ENCODE measurements at places on chromosomes 12 and 14.

DNA sequence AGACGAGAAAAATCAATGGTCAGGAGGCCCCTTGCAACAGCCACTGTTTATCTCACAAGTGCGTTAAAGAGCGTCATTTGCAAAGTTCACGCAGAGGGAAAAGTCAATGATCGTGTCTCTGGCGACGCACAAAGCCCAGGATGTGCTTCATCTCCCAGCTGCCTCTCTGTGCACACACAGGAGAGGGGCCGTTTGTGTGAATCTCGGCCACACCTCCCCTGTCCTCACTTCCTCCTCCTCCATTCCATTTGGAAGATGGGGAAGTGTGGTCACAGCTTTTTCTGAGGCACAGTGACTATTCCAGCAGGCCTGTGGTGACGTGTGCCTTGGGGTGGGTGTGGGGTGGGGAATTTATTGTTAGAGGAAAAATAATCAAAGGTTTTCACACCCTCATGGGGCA lies 90.4 kb downstream of the RBM19 start:
- no peak for DNase-seq

GRCh38 chr12:12817616-12818015 lies 4.5 kb downstream of the DDX47 start:
- DNase-seq: no peak

DNA sequence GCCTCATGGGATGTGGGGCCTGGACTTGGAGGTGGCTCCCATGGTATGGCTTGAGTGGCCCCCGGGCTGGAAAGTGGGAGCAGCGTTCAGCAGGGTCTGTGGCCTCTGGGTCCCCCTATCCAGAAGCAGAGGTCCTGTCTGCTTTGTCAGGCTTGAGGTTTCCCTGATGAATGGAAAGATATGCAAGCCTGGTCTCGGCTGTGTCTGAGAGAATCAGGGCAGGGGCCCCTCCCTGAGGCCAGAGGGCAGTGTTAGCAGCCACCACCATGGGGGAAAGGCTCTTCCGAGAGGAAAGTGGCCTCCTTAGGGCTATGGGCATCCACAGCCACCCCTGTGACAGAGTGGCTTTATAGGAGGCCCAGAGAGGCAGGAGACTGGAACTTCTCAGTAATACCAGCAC lies 128.2 kb downstream of the VRK1 start:
- no peak for DNase-seq

DNA sequence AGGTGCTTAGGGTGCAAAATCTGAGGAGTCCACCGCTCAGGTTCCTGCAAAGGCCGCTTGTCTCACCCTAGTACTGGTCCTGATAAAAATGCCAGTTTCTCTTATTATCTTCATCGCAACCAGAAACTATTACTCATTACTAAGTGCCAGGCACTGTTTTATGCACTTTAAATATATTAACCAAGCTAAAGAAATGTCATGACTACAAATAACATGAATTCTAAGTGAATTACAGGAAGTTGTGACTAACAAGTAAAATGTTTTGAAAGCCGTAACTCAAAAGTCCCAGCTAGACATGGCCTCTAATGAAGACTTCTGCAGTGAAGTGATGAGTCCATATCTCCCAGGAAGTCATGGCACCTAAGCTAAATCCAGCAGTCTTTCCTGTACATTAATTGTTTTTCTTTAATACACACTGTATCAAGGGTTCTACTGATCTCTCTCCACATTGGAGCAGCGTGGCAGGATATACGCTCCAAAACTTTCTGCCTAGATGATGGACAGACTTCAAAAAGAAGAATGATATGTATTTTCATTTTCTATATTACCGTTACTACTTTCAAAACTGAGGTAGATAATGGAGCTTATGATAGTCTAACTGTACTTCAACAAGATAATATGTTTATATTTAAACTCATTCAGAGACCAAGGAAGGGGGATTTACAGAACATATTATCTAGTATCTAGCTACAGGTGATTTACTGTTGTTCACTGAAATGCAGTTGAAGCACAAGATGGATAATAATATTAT lies 117.3 kb upstream of the ARID2 start:
- DNase-seq: no peak

DNA sequence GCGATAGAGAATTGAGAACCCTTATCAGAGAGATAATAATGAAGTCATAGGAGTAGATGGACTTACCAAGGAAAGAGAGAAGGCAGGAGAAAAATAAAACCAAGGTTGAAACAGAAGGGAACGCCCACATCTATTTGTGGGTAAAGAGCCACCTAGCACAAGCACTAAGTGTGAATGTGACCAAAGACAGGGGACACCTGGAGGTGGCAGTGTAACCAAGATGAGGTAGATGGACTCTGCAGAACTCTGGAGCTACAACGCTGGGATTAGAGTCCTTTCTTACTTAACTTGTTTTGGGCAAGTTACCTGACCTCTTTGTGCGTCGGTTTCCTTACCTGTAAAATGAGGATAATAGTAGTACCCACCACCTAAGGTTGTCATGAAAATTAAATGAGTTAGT lies 101.9 kb downstream of the SLC5A8 start:
- DNase-seq: no peak

DNA sequence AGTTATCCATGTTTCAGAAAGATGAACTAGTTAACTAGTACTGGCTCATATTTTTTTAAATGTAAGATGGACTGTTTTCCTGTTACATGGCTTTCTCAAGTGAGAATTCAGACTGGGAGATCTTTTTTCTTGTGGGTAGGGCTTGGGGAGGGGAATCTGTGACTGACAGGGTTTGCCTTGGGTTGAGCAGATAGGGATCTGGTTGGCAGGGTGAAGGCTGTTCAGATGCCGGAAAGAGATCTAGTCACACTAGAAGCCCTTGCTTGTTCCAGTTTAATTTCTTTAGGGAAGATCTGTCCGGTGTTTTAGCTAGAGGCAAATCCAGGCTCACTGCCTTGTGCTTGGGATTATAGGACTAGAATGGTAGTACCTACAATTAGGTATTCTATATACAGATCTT lies 63.2 kb downstream of the FBXO33 start:
- no peak for DNase-seq

- DNase-seq: no peak
Observed at GRCh38 chr12:2256915-2257314, 204.1 kb downstream of the CACNA1C start.

All from NCI-H446 treated with DMSO at 0.1 percent for 48 hours (cell line).